ENCODE measurements at places on chromosomes 7 and 10. TPM values are rescaled to one million over a fixed set of nuclear protein-coding genes. Genes with fewer than 3 reads are reported as not detected.

- peaks cover 1% of the 10 kb centered on the region for H3K27me3 ChIP-seq
- H3K36me3 ChIP-seq = no peaks in the 10 kb centered on the region
- no peak for DNase-seq
- H3K4me1 ChIP-seq = no peaks in the 10 kb centered on the region
- H3K27ac ChIP-seq = no peak overlapping the region
- no peak overlapping the region for H3K4me3 ChIP-seq
These were observed 176.2 kb upstream of the CHRM2 start for GRCh38 chr7:136692221-136692620.

DNA sequence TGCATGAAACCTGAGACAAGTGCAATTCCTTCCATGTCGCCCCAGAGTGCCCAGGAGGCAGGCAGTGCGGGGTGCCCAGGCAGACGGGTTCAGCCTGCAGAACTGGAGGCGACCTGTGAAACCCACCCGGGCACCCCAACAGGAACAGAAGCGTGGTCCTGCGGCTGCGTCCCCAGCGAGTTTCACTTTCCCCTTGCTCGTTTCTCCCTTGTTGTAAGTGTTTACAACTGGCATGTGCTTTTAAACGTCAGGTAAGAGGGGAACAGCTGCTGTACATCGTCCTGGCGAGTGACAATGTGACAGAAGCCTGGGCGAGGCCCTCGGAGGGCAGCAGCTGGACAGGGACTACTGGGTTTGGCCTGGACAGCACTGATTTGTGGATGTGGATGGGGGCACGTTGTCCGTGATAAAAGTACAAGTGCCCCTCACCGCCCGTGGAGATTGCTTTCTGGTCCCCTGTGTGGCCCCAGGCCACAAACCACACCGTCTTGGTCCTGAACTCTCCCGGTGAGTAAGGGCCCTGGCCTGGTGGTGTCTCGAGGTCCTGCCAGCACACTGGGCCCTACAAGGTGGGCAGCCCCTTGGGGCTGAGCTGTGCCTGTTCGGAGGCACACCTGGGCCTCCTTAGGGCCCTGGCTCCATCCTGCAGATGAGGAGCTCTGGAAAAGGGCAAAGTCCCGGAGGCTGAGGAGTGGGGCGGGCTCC is 4.0 kb downstream of the VENTX start:
- H3K4me3 ChIP-seq = no peak overlapping the region
- no peak for DNase-seq
- H3K36me3 ChIP-seq = peaks cover 3% of the 10 kb centered on the region
- peaks cover 26% of the 10 kb centered on the region for H3K27me3 ChIP-seq
- H3K27ac ChIP-seq = no peak overlapping the region

DNA sequence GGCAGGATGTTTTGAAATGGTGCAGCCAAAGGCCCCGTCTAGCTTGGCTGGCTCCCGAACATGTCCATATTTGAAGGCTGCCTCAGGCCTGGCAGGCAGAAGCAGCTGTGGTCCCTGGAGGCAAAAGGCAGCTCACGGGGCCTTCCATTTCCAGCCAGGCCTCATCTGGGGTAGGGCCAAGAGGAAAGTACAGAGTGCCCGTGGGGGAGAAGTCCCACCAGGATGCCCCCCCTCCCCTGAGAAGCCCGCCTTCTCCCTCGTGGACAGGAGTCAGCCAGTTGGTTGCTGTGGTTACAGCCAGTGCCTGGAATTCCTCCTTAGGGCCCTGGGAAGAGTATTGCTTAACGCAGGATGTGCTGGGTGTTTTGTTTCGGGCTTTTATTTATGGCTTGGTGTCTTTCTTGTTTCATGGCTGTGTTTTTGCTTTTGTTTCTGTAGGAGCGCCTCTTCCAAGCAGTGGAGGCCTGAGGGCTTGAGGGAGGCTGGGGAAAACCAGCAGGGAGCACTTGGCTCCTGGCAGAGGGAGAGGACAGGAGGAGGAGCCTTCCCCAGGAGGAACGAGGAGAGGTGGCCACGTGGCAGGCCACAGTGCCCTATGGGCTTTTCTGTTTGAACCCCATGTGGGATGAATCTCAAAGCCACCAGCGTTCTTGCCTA is 45.4 kb downstream of the CHST3 start:
- no peak overlapping the region for H3K4me3 ChIP-seq
- H3K4me1 ChIP-seq = no peaks in the 10 kb centered on the region
- no peak for DNase-seq
- no peak overlapping the region for H3K27ac ChIP-seq
- H3K27me3 ChIP-seq = no peaks in the 10 kb centered on the region

GRCh38 chr10:7274293-7274692 is 136.5 kb downstream of the SFMBT2 start:
- H3K27ac ChIP-seq = no peak overlapping the region
- DNase-seq = no peak
- no peaks in the 10 kb centered on the region for H3K4me1 ChIP-seq
- no peaks in the 10 kb centered on the region for H3K36me3 ChIP-seq

Gene PAPOLB
- total RNA-seq = 0.11 TPM
